ENCODE measurements at places on chromosomes 1 and 21.

DNA sequence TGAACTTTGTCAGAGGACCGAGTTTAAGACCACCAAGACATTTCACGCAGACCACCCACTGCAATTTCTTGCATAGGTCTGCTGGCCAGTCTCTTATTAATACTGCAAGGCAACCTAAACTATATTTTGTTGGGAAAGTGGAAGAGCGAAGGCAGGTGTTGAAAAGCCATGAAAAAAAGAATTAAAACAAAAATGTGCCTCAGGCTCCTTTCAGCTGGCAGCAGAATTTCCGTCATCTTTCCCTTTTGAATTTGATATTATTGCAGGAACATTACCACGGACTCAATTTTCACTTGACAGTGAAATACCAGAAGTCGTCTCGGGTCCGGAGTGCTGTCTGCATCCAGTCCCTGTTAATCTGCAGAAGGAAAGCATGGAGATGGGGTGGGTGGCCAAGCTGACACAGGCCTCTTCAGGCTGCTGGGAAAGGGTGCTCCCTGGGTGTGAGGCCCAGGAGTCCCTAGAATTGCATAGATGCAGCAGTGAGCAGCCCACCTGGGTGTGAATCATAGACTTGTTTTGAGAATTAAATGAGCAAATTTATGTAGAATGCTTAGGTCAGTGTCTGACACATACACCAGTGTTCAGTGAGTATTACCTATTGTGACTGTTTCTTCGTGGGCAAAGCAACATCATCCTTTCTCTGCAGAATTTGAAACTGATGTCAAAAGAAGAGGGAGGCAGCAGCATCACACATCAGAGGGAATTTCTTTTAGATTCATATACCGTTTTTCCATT is 150.7 kb downstream of the PBX1 start:
- no peak for DNase-seq

DNA sequence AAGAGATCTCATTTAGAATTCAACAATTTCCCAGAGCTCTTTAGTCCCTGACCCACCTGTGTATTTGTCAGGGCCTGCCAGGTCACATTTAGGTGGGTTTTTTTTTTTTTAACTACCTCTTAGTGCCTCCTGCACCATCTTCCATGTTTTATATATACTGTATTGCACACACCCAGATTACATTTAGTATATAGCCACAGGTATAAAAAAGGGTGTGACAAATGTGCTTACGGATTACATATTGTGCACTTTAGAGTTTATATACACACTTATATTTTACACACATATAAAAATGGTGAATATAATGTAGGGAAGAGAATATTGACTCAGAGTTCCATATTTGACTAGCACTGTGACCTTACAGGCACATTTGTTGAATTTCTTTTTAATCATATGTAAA is 17.4 kb upstream of the LRIG2 start:
- no peak for DNase-seq

- no peak for DNase-seq
These were observed 27.8 kb downstream of the PLEKHA6 start for GRCh38 chr1:204331847-204332487.

GRCh38 chr1:77940921-77941570 is 37.8 kb downstream of the FUBP1 start:
- no peak for DNase-seq

GRCh38 chr1:204464187-204464631 is 30.4 kb downstream of the PIK3C2B start:
- peak; percentile 20 for DNase-seq

- DNase-seq: no peak
These were observed 92.5 kb downstream of the SLC25A24 start for GRCh38 chr1:108107658-108108057.

Measured in T-helper 22 cell (primary cell).